ENCODE measurements at places on chromosomes 2 and 18.

DNA sequence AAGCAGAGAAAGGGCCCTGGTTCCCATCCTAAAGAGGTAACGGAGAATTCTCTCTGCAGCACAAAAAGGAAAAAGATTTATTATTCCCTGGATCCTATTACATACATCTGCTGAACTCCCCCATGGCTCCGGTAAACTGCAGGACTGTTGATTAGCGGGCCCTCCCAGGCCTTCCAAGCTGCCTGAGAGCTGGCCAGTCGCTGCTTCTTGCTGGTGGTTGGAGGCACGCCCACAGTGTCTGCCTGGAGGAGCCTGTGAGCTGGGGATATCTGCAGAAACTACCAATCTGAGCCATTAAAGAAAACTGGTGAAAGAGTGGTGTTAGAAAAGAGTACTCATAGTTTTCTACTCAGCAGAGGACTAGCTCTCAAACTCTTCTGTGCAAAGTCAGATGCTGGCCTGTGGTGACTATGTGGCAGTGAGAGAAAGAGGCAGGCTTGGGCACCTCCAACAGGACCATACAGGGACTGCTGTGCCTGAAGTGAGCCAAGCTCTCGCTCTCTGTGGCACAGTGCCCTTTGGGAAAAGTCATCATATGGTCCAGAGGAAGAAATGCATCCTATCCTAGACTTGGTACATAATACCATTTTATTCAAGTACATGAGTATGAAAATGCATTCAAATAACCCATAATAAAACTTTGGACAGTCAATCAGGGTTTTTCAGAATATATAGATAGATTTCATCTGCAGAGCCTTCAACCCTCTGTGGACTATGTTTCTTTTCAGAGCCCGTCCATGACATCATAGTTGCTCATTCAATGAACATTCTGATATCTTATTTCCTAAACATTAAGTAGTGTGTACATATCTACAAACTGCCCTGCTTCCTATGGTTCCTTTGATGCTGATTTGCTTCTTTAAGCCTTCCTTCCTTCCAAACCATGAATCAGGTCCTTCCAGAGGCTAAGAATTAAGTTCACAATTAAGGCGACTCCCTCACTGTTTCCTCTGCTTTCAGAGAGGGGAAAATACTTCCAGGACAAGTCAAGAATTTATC, 242.0 kb upstream of the LYPD1 start:
- no peak for DNase-seq

- DNase-seq = no peak
These were observed 246.1 kb upstream of the EPAS1 start for GRCh38 chr2:46051085-46051484.

DNA sequence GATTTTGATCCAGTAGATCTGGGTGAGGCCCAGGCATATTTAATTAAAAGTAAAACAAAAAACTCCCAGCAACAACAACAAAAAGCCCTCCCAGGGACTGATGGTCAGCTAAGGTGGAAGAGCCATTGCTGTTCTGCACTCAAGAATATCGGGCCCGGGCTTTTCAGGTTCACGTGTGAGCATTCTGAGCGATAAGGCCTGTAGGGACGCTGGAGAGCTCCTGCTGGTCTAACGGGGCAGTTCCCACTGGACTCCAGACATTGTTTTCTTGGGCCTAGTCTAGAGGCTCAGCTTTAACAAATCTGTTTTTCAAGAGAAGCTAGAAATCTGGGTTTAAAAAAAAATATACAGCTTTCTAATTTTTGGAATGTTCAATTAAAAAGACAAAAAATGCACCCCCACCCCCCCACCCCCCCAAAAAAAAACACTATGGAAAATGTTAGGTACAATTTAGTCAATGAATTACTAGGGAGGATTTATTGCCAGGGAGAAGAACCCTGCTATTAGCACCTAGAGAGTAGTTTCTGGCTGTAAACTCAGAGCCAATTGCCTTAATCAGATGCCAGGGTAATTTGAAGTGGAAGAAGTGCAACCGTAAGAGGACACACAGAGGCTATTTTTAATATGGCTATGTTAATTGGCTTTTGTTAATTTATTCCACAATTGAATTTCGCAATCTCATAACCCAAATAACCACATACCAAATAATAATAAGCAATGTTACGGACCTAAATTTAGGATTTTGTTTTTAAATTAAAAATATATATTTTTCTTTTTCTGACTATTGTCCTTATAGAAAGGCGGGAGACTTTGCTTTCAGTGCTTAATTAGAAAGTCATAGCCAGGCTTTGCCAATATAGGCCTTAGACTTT, 78.9 kb downstream of the MAP4K4 start:
- DNase-seq = no peak

- no peak for DNase-seq
These were observed 46.6 kb upstream of the HNRNPA3 start for GRCh38 chr2:177165721-177166711.

- DNase-seq = no peak
These were observed 45.2 kb downstream of the TMEM131 start for GRCh38 chr2:97950329-97951154.

- no peak for DNase-seq
These were observed 16.5 kb upstream of the MTCL1 start for GRCh38 chr18:8688816-8689215.

DNA sequence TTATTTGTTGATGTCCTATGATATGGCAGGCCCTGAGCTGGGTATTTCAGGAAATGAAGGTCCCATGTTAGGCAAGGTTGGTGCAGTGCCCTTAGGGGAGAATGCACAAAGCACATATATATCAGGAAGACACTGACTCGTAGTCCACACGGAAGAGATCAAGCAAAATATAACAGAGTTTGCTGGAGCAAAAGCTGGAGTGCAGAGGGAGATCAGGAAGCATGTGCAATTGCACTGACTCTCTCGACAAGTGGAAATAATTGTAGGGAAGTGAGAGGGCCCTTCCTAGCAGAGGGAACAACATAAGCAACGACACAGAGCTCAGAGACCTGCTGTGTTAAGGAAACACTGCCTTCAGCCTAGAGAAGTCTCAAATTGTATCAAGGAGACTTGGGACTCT, 4.2 kb downstream of the ZNF385B start:
- DNase-seq = no peak

- DNase-seq = no peak
These were observed 150.6 kb upstream of the RAB12 start for GRCh38 chr18:8458546-8459215.

GRCh38 chr2:206482123-206482522, 38.8 kb downstream of the ADAM23 start:
- no peak for DNase-seq

GRCh38 chr2:227627769-227628168, 10.5 kb downstream of the SCYGR4 start:
- DNase-seq = no peak

DNA sequence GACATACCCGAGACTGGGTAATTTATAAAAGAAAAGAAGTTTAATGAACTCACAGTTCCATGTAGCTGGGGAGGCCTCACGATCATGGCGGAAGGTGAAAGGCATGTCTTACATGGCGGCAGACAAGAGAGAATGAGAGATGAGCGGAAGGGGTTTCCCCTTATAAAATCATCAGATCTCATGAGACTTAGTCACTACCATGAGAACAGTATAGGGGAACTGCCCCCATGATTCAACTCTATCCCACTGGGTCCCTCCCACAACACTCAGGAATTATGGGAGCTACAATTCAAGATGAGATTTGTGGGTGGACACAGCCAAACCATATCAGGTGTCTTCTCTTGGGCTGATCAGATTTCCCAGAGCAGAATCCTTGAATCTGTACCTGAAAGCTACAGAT, 617.3 kb upstream of the ID2 start:
- no peak for DNase-seq

DNA sequence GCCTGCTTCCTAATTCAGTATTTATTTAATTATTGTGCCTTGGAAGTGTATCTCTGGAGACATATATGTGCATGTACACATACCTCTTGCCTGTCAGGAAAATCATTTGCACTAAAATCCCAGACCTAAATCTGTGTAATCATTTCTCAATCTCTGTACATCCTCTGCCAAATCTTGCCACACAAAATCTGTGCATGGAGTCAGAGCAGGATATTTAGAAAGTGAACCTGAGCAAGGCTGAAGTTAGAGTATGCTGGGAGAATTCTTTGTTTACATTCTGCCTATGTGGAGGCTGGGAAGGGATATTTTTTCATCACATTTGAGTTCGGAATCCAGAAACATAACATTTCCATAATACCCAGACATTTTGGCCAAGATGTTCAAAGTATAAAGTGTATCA, 9.3 kb downstream of the XRCC5 start:
- no peak for DNase-seq

DNA sequence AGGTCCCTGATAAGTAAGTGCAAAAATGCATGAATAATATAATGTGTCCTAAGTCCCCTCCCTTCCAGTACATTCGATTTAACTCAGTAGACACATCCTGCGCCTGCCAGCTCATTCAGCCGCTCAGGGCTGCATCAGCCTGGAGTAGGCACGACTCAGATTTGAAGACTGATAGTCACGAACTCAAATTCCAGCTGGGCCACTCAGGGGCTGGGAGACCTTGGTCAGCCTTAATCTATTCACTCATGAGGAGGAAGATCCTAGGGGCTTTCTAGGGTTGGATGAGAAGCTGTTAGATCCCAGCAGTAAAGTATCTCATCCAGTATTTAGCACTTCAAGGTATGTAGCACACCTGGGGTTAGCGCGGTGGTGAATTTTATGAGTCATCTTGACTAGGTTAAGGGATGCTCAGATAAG, 98.9 kb upstream of the ODC1 start:
- no peak for DNase-seq

- peak; percentile 56 for DNase-seq
These were observed 75.6 kb downstream of the TMEM247 start for GRCh38 chr2:46555011-46555410.

- DNase-seq = no peak
These were observed 5.5 kb upstream of the MROH2A start for GRCh38 chr2:233772583-233772982.

DNA sequence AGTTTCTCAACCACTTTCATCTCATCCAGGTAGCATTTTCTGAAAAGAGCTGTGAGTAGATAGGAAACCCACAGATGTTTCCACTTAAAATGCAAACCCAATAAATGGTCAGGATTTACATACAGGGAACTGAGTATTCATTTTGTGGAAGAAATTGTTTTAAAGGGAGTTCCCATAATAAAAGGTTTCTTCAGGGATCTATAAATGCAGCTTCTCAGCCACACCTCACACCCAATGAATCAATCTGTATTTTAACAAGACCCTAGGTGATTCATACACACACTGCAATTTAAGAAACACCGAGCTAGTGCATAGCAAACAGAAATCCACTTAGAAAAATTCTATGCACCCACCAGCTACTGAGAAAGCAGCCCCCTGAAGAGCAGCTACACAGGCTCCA, 140.1 kb upstream of the ACAA2 start:
- no peak for DNase-seq

DNA sequence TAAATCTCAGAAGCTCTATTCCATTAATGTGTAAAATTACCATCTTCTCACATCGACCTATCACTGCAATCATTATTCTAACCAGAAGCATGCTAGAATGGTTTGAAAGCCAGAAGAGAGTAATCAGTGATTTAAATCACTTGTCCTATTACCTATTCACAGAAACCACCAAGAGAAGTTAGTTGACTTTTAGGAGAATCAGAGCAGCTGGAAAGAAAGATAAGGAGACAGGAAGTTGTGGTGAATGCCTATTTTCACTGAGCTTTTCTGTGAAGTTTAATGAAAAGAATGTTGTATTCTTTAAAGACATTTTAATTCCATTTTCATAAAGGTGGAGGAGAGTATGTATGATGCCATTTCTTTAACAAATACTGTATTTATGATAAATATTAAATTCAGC, 352.6 kb upstream of the CRIM1 start:
- no peak for DNase-seq

DNA sequence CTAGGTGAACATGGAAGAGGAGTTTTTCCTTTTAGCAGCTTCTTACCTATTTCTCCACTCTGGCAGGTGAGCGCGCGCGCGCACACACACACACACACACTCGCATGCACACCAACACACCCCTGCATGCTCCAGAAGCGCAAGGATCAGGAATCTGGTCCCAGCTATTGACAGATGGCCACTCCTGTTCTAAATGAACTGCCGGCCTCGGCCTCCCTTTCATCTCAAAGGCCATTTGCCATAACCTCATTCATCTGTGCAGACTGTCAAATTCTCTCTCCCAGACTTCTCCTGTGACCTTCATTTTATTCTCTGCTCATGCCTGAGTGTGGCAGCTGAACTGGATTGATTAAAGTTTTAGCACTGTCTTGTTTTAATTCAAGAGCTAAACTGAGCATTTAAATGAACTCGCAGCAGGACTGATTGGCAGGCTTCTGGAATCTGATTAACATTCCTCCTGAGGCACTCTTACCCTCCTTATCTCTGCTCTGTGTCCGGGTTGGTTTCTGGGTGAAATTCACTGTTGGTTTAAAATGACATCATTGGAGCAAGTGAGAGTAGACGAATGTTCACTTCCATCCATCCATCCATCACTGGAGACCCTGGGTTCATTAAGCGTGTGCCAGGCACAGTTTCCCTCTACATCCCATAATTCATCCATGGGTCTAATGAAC, 58.8 kb downstream of the FECH start:
- no peak for DNase-seq

GRCh38 chr2:132577686-132578085, 92.3 kb downstream of the LYPD1 start:
- DNase-seq = no peak

DNA sequence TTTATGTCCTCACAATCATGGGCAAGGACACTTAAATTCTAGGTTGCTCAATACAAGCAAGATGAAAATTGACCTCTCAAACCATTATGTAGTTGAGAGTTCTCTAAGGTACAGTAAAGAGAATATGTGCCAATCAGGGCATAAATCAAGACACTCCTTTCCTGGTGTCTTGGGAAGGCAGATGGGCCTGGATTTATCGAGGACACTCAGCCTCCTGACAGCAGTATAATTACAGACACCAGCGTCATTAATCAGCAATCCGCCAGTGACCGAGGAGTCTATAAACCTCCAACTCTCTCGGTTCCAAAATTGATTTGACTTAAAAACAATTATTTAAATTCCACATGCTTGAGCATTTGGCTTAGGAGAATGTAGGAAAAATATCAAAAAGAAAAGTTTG, 75.7 kb upstream of the DAPL1 start:
- no peak for DNase-seq

DNA sequence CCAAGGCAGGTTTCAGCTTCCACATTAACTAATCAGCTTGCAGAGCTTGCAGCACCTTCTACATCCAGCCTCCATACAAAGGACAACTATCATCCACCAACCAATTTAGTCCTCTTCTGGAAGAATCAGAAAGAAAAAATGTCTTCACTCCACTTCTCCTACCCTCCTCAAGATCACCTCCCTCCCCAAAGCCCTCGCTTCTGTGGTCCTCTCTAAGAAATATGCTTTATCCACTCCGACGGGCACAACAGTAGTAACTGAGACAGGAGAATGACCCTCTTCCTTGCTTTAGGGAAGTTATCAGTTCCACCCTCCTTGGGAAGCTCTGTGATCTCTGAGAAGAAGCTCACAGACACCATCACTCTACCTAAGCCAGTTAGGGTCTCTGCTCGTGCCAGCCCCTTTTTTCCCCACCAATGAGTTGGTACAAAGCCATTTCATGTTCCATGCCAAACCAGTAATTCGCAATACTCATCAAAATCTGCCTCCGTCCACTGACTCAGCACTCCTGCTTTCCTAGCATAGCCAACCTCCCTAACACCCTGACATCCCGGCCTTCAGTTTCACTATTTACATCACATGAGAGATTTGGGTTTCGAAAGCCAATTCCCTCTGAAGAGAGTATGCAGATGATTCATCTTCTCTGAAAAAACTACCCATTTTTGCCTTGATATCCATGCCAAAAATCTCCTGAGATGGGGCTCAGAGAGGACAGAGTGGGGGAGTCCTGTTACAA, 114.1 kb upstream of the PKDCC start:
- DNase-seq = no peak
